ENCODE measurements at places on chromosomes 7 and 10. TPM values are rescaled to one million over a fixed set of nuclear protein-coding genes. Genes with fewer than 3 reads are reported as not detected.

The MCM10 gene
- 5.3 TPM for polyA plus RNA-seq

The FKBP9 gene
- polyA plus RNA-seq: 145 TPM

The CUBN gene
- polyA plus RNA-seq: 1.6 TPM

The FAM25G gene
- not detected for polyA plus RNA-seq

- DNase-seq: no peak
Observed at GRCh38 chr10:96236090-96236478, 35.3 kb downstream of the BLNK start.

DNA sequence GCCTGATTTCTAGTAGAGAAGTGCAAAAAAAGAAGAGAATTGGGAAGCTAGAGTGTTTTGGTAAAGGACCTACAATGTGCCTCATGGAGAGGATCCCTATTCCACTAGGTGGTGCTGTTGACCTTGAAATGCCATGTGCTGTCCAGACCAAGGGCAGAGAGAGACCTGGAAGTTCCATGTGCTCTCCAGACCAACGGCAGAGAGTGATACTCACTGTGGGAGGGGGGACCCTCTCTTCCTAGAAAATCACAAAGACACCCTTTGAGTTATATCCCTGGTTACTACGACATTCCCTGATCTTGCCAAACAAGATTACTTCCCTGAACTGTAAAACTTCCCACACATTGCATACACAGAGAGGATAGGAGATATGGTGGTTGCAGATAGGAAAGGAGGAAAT is 212.7 kb upstream of the ZNF804B start:
- DNase-seq: no peak

- DNase-seq: no peak
Observed at GRCh38 chr7:113444261-113444660, 325.9 kb upstream of the SMIM30 start.

DNA sequence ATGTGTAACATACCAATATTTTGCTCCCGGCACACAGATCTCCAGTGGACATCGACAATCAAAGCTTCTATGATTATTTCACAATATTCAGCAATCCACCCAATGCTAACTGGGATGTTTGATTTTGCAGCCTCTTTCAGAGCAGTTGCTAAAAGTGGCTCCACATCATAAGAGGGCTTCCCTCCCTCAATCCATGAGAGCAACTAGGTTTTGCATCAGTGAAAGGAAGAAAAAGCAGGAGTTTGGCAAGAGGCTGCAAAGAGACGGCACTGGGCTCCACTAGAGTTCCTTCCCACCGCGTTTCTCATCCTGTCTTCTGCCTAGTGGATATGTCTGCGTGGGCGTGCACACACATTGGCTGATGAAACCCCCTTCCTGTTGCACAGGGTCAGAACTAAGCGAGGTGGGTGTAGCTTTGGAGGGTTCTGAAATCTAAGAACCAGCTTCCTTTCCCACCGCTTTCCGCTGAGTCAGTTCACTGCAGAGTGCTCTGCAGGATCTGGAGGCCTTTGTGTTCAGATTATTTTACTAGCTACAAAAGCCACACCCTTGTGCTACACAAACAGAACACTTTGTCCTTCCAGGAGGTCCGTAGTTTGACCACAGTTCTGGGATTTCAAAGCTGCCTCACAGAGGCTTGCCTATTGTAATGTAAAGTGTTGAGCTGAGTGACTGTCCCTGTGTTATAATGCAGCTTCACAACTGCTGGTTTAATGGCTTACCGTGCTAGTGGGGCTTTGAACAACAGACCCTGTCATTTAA is 28.1 kb downstream of the ARL4A start:
- peak; percentile 76 for DNase-seq

GRCh38 chr10:52774600-52775106 is 2.1 kb upstream of the MBL2 start:
- DNase-seq: no peak

DNA sequence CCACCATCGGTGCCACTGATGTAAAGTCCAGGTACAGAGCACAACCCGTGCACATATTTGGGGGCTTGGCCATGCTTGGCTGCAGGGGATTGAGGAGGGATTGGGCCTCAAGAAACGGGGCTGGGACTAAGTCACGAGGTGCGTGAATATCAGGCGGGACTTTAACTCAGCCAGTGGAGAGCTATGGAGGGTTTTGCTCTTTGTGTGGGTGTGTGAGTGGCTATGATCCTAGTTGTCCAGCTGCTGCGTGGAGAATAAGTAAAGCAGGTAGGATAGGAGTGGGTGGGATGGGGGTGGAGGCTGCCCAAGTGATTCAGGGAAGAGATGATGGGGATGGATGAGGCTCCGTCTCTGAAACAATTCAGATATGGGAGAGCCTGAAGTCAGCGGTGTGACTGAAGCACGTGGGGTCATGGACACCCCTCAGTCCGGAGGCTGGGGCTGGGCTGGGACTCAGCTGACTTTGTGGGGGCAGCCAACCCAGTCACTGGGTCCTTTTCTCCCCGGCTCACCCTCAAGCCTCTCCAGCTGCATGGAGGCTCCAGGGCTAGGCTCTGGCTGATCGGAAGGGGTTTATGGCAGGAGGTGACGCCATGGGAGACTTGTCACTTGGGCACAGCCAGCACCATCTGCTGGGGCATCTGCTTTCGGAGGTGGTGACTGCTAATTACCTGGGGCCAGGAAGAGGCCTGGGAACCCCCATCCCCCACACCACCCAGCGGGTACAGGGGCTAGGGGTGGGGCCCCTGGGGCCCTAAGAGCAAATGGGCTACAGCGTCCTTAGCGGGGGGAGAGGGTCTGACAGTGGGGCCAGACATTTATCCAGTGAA is 1.7 kb upstream of the LFNG start:
- DNase-seq: no peak

DNA sequence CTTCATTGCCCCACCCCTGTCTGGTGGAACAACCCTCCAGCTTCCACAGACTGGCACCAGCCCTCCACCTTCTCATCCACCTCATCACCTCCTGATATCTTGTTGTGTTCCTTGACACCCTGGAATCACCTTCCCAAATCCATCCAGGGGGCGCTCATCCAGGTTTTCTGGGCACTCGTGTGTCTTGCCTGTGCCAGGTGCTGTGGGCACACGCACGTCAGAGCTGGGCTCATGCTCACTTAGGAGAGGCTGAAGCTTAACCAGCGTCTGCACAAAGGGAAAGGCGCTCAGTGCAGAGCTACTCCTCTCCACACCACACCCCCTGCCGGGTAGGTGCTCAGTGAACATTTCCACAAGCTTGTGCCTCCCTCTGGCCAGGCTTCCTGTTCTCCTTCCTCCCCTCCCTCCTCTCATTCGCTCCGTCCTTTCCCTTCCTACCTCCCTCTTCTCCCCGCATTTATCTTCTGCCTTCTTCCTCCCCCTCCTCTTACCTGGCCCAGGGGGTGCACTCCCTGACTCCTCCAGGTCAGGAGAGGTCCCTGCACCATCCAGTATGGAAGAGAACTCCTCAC is 4.8 kb downstream of the ADCYAP1R1 start:
- DNase-seq: no peak

- DNase-seq: no peak
Observed at GRCh38 chr10:94006591-94007550, 13.1 kb downstream of the PLCE1 start.

GRCh38 chr7:23205577-23205908 is 23.7 kb downstream of the NUP42 start:
- no peak for DNase-seq

GRCh38 chr10:61757525-61758397 is 95.0 kb downstream of the CABCOCO1 start:
- no peak for DNase-seq

DNA sequence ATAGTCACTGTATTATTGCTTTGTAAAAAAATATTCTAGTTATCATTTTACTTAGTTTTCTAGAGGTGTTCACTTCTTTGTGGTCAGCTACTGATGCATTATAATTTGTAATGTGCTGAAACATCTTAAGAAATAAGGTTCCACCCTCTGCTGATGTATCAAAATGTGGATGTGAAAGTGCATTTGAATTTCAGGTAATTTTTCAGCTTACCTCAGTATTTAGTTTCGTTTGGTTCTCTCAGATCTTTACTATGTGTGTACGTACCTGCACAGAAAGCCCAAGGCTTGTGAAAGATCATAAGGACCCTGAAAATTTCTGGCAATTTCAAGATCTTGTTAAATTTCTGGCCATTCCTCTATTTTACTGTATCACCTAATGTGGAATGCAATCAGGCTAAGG is 542.3 kb upstream of the TPK1 start:
- DNase-seq: no peak

GRCh38 chr7:77306231-77307067 is 106.8 kb upstream of the FGL2 start:
- DNase-seq: no peak

DNA sequence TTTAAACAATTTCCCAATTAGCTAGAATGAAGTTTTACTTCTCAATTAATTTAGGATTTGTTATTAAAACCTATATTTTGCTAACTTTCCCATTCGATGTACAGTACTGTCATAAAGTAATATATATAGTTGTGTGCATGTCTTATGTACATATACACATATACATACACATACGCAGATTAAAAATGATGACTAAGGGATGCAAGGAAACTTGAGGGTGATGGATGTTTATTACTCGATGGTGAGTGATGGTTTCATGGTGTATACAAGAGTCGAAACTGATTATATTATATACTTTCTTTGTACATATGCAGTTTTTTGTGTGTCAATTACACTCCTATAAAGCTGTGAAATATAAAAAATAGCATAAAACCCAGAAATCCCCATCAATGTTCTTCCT is 248.2 kb downstream of the COBL start:
- DNase-seq: no peak

DNA sequence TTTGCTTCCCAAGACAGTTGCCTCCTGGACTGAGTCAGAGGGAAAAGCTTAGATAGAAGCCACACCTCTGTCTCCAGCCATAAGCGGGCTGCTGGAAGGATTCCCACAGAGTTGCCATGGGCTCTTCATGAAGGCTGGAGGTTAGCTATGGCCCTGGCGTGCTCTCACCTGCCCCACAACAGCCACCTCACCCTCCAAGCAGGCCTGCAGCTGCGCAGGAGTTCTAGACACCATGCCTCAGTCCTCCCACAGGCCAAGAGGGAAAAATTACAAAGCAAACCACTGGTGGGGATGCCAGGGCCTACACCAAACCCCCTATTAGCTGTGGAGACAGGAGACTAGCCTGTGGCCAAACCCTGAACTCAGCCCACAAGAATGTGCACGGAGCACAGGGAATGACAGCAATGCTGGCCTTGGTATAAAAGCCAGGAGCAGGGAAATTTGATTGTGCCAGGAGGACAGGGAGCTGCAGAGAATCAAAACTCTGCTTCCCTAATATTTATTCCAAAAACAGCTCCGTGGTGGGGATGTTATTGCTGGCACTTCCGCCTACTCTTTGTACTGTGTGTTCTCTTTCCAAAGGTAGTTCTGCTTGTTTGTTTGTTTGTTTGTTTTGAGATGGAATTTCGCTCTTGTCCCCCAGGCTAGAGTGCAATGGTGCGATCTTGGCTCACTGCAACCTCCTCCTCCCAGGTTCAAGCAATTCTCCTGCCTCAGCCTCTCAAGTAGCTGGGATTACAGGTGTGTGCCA is 60.3 kb upstream of the STK17A start:
- DNase-seq: no peak

DNA sequence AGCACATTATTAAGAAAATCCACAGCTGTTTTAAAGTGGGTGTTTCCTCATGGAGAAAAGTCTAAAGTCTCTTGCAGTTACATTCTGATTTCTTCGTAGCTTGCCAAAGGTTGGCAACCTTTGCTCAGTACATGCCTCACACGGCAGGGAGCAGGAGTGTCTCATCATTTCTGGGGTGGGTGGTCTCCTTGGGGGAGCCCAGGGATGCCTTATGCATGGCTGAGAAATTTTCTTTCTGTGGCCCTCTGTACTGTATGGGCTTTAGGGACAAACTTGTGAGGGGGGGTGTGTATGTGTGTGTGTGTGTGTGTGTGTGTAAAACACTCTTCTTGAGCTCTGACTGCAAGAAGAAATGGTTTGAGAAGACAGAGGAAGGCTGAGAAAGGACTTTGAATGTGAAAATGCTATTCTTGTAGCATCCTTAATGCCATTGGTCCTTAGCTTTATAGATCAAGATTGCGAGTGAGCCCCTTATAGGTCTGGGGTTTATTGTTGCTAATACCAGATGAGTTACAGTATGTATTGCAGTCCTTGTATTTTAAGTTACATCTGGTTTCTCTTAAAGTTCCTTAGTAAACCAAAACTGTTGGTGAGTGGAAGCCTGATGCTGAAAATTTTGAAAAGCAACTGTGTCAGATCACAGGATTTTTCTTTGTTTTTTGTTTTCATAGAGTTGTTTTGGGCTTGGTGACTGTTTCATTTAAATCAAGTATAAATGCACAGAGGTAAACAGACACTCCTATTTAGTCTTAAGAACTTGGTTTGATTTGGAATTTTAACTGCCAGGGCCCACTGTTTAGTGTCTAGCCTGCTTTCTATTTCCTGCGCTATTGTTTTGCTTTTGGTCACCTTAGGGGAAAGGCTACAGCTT is 242.0 kb downstream of the BICC1 start:
- DNase-seq: no peak

Data from muscle of arm (tissue), 14 donors.